ENCODE measurements at places on chromosomes 6 and 20.
A peak's percentile ranks its signal among the peaks of the same experiment; 100 is the strongest.

DNA sequence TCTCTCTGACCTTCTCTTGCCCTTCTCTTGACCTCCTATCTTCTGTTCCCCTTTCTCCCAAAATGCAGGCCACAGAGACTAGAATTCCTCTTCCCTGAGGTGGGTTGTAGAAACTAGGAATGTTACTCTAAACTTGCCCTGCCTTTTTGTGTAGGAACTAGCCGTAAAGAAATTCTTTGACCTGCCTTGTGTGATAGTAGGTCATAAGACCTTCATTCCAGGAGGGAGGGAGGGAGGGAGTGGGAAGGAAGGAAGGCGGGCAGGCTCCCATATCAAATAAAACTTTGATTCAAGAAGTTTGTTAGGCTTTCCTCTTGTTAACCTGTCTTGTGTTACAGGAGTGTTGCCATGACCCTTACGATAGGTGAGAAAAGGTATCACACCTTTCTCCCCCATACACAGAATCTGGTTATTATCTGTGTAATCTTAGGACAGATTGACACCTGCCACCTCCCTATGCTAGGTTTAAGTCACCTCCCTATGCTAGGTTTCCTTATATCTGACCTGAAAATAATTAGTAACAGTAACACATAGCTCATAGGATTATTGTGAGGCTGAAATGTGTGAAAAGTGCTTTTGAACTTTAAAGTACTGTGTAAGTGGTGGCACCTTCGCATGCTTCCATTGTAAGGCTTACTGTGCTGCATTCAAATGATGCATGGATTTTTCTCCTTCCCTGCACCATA, 32.6 kb upstream of the FUCA2 start:
- no peak for DNase-seq

- DNase-seq: no peak
Observed at GRCh38 chr6:110468731-110469130, 7.7 kb downstream of the SLC22A16 start.

DNA sequence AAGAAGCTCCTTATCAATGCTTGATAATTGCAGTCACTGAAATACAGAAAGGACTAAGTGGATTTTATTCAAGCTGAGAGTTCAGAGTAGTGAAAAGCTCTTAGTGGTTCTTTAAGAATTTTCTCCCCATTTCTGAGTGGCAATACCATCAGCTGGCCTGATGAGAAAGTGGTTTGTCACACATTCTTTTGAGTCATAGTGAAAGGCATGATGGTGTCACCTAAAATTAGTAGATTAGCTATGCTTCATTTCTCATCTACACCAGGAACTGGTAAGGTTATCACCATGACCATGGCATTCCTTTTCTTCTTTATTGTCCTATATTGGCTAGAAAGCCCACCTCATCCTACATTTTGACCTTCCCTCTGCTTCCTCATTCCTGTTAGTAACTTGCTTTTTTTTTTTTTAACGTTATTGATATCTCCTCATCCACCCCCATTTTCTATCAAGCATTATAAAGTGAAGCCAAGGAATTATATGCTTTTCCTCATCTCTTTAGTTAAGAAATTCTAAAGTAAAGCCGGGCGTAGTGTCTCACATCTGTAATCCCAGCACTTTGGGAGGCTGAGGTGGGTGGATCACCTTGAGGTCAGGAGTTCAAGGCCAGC, 67.4 kb upstream of the LOC128125822 start:
- DNase-seq: no peak

GRCh38 chr20:51014797-51015722, 7.8 kb downstream of the KCNG1 start:
- DNase-seq: peak; percentile 30

GRCh38 chr6:166802401-166802800, 153.9 kb downstream of the RNASET2 start:
- DNase-seq: no peak

GRCh38 chr6:148998704-148999103, 251.9 kb downstream of the UST start:
- DNase-seq: peak; percentile 75

- DNase-seq: no peak
Observed at GRCh38 chr6:84251891-84252539, 24.6 kb upstream of the CEP162 start.

DNA sequence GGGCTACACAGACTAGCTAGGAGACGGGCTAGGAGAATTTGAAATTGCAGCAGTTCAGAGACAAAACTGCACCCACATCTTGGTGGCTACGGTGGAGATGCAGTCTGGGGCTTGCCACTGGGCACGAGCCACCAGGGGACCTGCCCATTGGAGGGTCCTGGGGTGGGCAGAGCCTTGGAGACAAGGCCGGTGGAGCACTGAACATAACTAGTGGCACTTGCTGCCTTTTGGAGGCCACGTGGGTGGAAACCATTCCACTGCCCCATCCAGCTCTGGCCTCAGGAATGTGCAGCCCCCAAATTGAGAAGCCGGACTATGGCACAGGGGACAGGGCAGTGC, 113.4 kb downstream of the NFATC2 start:
- DNase-seq: no peak

DNA sequence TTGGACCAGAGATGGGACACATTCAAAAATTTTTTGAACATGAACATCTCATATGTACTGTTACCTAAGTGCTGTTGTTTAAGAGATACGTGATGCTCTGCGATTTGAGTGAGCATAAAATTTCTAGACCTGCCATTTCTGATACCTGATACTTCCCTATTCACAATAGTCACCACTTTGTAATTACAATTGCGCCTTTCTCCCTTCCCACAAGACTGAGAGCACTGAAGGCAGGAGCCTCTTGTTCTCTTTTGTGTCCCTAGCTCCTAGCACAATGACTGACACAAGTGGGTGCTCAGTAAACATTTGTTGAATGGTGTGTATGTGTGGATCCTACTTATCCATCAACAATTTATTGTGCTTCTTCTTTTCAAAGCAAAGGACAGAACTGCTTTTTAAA, 92.8 kb upstream of the TMEM30A start:
- DNase-seq: no peak

GRCh38 chr6:17022604-17023003, 79.2 kb upstream of the STMND1 start:
- no peak for DNase-seq

GRCh38 chr6:137698636-137699030, 168.4 kb upstream of the TNFAIP3 start:
- no peak for DNase-seq

DNA sequence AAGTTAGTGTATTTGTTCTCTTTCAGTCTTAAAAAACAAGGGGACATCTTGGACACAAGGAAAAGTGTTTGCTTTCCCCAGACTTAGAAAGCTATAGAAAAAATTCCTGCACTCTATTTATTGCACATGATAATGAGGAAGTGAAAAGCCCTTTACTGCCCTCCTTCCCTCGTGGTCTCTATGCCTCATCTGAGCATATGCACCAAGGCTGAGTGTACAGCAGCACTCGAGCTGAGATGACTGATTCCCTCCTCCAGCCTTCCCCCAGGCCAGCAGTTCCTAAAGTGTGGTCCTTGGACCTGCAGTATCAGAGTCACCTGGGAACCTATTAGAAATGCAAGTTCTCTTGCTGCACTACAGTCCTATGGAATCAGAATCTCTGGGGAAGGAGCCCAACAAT, 14.3 kb upstream of the LAMP5 start:
- DNase-seq: peak; percentile 32

DNA sequence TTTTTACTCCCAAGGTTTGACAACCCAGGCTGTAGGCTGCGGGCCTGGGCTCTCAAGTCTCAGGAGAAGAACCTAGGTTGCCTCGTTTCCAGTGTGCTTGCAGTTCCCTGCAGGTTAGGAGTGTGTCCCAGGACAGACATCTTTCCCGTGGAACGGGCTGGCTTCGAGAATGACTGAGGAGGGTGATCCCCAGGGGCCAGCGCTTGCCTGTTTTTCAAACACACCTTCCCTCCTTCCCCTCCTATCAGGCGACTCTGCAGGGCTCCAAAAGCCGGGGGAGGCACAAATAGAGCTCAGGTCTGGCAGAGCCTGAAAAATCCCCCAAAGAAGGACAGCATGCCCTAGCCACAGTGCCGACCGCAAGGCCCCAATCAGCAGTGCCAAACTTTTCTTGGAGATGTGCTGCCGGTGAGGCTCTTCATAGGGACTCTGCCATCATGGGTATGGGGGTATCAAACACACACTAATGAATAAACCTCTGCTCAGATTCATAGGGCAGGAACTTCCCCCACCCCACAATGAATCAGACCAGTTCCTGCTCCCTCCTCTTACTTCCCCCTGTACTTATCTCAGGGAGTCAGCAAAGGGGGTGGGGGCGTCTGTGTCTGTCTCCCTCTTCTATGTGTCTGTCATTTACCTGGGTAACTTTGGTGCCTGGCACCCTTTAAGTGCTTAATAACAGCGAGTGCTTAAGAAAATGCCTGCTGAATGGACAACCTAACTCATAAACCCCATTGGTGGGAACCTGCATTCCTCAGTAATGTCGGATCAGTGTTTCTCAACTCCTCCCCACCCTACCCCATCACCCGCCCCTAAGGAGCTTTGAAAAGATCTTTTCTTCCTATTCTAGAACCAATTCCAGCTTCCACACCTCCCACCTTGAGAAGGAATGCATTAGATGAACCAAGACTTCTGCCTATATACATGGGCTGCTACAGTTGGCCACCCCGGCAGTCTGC, 1.6 kb downstream of the KCNG1 start:
- DNase-seq: no peak

DNA sequence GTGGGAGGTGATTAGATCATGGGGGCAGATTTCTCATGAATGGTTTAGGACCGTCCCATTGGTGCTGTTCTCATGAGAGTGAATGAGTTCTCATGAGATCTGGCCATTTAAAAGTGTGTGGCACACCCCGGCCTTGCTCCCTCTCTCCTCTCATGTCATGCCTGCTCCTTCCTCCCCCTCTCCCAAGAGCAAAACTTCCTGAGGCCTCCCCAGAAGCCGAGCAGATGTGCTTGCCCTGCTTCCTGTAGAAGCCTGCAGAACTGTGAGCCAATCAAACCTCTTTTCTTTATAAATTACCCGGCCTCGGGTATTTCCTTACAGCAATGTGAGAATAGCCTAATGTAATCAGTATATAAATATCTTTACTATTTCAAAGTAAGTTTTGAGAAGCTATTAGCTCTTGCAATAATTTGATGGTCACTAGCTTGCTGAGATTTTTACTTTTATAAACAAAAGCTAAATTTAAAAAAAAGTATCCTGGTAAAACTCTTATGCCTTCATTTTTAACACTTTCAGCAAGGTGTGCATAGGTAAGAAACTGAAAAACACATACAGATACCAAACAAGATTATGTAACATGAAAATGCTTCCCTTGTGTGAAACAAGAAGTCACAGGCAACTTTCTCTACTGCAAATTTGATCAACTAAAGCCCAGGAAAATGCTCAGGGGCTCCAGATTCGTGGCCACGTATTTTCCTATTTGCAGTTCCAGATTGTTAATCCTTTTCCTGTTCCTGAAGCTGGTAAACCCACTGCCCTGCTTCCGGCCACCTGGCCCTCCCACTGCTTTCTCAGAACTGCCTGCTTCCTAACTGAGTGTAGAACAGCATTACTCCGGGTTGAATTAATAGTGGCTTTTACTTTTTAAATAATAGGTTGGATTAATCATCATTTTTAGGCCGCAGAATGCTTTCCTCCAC, 395.1 kb upstream of the CNR1 start:
- DNase-seq: no peak

- no peak for DNase-seq
Observed at GRCh38 chr6:161547617-161548016, 273.8 kb upstream of the AGPAT4 start.

- DNase-seq: peak; percentile 97
Observed at GRCh38 chr20:57620274-57620990, at the start of gene ZBP1. Gene ZBP1, minus strand, starts transcription at chr20:57620426. Its CDS starts 131 bp downstream, at chr20:57620295.

- no peak for DNase-seq
Observed at GRCh38 chr20:62238569-62239277, 402 bp downstream of the OSBPL2 start.

- DNase-seq: no peak
Observed at GRCh38 chr6:45712786-45713185, 302.9 kb downstream of the CLIC5 start.

DNA sequence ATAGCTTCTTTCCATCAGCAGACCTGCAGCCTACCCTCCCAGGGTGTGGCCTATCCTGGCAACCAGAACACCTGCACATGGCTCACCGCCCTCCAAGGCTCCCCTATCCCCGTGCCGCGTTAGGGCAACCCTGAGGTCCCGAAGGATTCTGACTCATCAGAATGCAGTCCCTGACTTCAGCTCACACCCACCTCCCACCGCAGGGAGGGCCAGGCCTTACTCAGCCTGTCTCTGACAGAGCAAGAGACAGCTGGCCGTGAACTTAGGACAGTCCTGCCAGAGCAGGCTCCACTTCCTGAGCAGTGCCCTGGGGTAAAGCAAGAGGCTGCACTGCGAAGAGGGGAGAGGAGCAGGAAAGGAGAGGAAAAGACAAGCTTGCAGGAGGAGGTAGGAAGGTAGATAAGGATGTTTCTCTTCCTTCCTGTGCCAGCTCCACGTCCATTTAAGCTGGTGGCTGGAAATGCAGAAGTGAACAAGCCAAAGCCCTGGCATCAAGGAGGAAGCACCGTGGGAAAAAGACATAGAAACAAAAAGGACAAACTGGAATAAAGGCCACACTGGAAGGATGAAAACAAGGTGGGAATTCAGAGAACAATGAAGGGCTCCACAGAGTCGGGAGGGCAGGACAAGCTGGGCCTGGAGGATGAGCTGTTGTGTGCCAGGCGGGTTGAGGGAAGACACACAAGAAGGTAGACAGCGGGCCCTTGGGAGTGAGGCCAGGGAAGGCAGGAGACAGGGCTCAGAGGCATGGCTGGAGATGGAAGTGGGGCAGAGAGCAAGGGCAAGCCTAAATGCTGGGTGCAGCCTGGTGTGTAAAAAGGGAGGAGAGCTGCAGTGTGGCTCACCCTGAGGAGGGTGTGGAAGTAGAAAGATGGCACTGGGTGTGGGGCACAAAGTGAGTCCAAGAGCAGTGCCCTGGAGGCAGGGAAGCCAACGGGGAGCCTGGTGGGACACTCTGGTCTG, 102.7 kb downstream of the SLC23A2 start:
- peak; percentile 96 for DNase-seq

GRCh38 chr20:12201289-12201991, 283.7 kb downstream of the BTBD3 start:
- DNase-seq: no peak

DNA sequence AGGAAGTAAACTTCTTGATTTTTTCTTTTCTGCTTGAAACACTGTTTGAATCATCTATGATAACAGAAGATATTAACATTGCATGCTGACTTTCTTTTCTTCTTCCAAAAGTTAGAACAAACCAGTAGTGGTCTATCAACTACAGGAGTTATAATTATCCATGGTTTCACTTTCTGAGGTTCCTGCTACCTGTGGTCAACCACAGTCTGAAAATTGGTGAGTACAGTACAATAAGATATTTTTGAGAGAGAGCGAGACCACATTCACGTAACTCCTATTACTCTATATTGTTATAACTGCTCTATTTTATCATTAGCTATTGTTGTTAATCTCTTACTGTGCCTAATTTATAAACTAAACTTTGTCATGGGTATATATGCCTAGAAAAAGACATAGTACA, 86.1 kb downstream of the MAP7 start:
- DNase-seq: peak; percentile 25

DNA sequence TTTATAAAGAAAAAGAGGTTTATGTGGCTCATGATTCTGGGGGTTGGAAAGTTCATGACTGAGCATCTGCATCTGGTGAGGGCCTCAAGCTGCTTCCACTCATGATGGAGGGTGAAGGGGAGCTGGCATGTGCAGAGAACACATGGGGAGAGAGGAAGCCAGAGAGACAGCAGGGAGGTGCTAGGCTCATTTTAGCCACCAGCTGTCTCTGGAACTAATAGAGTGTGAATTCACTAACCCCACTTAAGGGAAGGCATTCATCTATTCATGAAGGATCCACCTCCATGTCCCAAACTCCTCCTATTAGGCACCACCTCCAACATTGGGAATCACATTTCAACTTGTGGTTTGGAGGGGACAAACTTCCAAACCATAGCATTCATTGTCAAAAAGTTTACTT, 137.3 kb upstream of the PMEPA1 start:
- DNase-seq: no peak

- no peak for DNase-seq
Observed at GRCh38 chr6:43984442-43985321, 142.6 kb downstream of the MRPL14 start.
